ENCODE measurements at places on chromosomes 13 and 19.
A peak's percentile ranks its signal among the peaks of the same experiment; 100 is the strongest.

- no peak for DNase-seq
Observed at GRCh38 chr13:51970349-51970748, 40.9 kb downstream of the ATP7B start.

DNA sequence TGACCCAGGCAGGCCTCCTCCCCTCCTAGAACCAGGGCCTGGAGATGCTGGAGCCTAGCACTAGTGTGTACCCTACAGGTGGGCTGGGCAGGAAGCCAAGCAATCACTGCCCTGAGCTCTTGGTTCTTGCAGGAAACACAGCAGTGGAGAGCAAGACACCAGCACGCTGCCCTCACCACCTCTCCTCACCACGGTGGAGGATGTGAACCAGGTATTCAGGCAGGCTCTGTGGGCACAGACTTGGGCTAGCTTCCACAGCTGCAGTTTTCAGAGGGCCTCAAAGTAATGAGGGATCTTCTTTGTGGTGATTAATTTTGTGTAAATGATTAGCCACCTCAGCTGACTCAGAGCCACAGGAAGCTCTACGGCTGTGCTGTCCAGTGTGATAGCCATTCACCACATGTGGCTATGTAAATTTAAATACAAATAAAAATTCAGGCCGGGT is 13.6 kb upstream of the GPI start:
- DNase-seq, result no peak

DNA sequence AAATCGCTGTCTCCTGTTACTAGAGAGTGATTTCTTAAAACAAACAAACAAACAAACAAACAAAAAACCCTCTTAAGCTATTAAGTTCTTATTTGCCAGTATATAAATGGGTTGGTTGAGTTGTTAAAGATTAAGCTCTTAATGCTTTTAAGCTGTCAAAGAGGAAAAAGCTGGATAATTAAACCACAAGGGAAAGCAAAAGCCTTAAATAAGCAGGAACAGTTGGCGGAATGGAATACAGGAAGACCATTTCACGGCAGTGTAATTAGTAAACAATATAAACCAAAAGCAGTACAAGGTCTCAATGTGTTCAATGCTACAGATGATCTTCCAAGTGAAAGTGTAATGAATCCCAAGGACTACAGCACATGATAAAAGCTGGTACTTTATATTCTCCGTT is 32.2 kb upstream of the GGACT start:
- DNase-seq, result no peak

- no peak for DNase-seq
Observed at GRCh38 chr19:35975608-35976214, 19.3 kb upstream of the SDHAF1 start.

GRCh38 chr13:55566334-55566733 is 1574.4 kb upstream of the PRR20A start:
- no peak for DNase-seq

GRCh38 chr13:48068036-48068435 is 26.9 kb downstream of the MED4 start:
- DNase-seq, result no peak

DNA sequence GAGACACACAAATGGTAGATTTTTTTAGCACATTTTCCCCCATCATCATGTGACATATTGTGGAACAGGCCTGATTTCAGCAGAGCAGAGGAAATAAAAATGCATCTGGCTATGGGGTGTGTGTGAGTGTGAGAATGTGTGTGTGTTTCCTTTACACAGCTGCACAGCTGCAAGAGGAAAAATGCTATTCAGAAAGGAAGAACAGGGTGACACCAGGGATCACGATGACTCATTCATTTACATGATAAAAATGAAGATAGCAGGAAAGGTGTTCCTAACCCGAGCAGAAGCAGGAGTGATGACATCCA is 469.5 kb upstream of the TSHZ3 start:
- DNase-seq, result no peak

DNA sequence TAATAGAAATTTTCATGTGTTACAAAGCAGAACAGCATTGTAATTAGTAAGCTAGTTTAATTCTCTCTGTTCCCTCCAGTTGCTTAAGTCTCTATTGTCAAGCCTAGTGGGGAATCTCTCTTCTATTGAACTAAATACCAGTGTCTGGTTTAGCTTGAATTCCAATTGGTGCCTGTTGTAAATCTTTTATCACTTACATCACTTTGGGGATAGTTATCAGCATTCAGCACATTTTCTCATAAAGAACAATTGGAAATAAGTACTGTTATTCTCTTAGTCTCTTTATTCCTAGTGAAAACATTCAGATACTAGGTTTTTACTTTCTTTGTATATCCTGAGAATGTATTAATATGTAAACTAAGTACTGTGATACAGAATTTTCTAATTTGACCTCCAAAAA is 25.2 kb downstream of the IPO5 start:
- DNase-seq, result no peak

GRCh38 chr13:55761986-55762385 is 1378.7 kb upstream of the PRR20A start:
- no peak for DNase-seq

- DNase-seq, result no peak
Observed at GRCh38 chr13:69180034-69180433, 927.6 kb upstream of the ATXN8OS start.

GRCh38 chr13:24887759-24888158 is 123.8 kb downstream of the RNF17 start:
- DNase-seq, result no peak

DNA sequence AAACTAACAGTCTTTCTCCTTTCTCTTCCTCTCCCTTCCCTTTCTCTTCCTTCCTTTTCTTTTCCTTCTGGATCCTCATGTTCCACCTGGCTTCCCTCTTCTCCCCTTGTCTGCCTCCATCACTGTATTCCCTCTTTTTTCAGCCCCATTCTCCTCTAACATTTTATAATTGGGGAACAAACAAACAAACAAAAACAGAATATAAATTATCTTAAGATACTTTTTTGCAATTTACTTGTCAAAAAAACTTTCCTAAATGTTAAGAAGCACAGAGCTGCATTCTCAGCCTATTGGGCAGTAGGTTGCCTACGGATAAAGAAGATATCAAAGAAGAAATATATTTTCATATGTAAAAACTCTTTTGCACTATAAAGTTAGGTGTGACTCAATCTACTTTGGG is 1382.2 kb upstream of the MIR17HG start:
- DNase-seq, result no peak

DNA sequence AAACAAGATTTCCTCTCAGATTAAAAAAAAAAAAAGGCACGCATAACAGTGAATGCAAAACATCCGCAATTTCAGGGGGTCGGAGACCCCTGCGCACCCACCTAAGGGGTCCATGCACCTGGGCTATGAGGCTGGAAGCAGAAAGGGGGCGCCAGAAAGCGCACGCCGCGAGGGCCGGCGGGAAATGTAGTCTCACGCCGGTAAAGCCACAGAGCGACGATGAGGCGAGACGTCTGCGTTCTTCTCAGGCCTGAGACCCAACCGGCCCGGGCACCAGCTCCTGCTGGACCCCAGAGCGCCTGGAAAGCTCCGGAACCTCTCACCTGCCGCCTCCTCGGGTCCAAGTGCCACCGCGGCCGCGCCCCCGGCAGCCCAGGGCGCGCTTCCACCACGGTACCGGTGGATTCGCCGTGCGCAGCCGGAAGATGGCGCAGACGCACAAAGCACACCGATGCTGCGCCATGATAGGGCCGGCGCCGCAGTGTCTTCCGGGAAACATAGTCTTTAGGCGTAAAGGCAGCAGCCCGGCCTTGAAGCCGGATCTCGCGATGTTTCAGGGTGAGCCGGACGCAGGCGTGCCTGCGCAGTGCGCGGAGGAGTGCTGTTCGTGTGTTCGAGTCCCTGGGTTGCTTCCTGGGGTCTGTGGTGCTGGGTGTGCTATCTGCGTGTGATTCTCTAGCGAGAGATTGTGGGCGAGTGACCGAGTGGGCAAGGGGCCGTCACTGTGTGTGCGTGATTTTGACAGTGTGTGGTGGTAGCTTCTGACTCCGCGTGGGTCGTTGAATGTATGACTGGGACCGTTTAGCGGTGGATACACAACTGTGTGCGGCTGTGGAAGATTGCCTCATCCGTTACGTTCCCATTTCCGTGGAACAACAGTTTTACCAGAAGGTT is at the start of gene ZNF582:
TSS of gene ZNF582 (minus strand) at position 416 of the 894 bp plus-strand sequence. CDS start 1,782 bp downstream, outside the sequence.
- DNase-seq, result peak; percentile 82

DNA sequence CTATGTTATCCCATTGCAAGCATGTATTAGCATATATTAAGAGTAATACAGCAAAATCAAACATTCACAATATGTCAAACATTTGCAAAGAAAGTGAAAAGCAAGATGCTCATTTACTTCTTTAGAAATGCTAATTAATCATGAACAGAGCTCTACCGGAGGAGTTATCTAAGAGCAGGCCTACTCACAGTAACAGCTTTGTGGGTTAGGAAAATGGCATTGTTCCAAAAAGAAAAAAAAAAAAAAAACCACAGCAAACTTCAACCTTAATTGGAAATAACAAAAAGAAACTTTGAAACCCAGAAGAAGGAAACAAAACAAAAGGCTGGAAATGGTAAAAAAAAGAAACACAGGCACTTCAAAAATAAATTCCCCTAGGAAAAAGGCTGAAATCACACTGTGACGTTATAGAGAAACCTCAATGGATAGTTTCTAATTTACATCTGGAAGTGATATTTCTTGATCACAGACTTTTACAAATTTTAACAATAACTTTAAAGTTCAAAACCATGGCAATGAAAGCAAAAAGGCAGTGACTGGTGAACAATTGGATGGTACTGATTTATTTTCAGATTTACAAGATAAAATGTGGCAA is 1236.8 kb upstream of the SPRY2 start:
- no peak for DNase-seq

GRCh38 chr13:21501686-21502085 is 42.6 kb upstream of the ZDHHC20 start:
- DNase-seq, result no peak

DNA sequence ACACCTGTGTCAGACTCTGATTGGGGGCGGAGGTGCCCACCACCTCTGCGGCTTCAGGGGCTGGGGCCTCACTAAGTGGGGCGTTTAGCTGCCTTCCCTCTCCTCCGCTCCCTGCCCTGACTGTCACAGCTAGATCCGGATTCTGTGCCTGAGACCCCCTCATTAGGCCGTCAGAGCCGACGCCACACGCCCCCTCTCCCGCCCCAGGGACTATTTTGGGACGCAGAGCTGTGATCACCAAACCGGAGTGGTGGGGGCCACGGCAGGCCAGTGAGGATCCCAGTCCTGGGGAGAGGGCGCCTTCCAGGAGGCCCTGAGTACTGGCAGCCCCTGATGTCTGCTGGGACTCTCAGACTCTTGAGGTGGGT is 762 bp downstream of the KANK3 start:
- DNase-seq, result no peak
